ENCODE measurements at places on chromosomes 3 and 15.

- DNase-seq: no peak
Measured at GRCh38 chr3:34207002-34207401, 408.6 kb downstream of the PDCD6IP start.

GRCh38 chr3:71276531-71276930, 307.0 kb downstream of the FOXP1 start:
- DNase-seq: no peak

GRCh38 chr3:21392526-21392925, 358.5 kb downstream of the ZNF385D start:
- DNase-seq: no peak

GRCh38 chr15:53324061-53324460, 435.4 kb downstream of the WDR72 start:
- DNase-seq: no peak

GRCh38 chr3:117003501-117003900, 293.9 kb downstream of the TUSC7 start:
- DNase-seq: no peak

GRCh38 chr3:189529468-189529867, 101.7 kb upstream of the TP63 start:
- DNase-seq: no peak

DNA sequence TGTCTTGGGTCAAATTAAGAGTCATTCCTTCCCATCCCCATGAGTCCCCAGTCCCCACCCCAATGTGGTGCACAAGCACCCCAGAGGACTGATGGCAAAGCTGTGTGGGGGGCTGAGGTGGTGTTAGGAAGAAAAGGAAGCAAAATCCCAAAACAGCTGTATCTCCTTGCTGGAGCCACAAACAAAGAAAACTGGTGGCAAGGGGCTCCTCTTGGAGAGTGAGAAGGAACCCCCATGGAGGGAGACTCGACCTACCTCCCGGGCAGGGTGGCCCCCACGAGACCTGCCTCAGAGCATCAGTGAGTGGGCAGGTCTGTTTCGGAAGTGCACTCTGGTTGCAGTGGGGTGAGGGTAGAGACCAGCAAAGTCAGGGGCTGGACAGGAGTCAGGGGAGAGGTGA, 29.2 kb downstream of the PRR23E start:
- DNase-seq: no peak

DNA sequence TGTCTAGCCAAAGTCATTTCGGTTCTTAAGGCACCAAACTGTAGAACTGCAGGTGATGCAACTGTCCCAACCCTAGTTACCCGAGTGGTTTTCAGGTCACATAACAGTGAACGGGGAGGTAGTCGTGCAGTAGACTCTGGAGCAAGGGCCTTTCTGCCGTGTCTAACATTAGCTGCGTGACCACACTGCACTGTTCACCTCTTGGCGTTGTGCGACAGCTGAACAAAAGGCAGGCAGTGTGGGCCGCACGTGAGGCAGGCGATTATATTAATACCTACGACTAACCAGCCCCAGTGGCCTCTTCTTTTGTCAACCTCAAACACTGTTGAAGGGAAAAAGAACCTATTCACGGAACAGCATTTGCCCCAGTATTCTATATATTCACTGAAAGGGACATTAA, 2.8 kb downstream of the LRRN1 start:
- no peak for DNase-seq

DNA sequence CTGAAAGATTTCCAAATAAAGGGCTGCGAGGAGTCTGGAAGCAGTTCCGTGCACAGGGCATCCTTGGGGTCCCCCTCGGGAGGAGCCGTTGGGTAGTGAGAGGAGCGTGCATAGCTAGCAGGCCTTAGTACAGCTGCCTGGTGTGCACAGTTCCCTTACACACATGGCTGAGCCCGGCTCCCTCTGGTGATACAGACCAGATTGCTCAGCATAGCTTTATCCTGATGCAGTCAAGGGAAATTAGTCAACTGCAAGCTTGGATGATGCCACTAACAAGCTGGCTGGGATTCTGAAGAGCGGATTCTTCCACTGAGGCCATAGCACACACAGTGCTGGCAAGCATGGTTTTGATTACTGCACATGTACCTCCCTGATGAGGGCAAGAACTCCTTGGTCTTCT, 349.4 kb downstream of the LRTM1 start:
- DNase-seq: no peak

DNA sequence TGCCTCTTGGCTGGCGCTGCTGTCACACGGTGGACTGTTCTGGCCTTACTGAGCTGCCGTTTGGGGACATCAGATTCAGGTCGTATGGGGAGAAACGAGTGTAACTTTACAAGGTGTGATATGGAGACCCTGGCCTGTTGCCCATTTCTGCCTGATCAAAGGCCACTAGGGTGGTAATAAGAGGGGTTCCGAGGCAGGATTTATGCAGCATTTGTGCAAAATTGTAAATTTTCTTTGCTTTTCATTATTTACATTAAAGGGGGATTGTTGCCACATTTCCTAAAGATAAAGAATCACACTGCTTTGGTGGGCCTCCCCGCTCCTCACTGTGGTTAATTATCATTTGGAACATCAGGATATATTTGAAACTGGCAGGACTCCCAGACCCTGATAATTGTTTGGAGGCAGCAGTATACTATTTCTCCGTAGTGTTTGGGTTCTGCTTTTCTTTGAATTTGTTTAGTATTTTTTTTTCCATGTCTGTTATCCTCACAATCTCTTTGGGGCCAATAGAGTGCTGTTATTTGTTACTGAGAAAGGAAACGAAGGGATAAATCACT, 891 bp downstream of the NXPE3 start:
- no peak for DNase-seq

DNA sequence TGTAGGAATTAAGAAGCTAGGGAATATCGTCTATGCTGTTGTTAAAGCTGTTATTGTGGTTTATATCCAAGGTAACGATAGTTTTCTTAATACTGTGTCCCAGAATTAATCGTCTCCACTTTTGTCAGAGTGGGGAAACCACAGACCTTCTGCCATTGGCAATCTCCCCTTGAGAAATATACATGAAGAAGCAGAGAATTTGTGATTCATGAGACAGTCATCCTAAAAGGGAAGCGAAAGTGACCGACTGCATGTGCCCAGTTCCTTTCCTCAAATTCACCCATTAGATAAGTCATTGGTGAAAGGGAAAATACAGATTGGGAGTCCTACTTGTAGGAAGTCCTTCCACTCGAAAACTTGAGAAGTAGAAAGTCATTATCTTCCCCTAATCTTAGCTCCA, 26.6 kb downstream of the DIPK2A start:
- no peak for DNase-seq

DNA sequence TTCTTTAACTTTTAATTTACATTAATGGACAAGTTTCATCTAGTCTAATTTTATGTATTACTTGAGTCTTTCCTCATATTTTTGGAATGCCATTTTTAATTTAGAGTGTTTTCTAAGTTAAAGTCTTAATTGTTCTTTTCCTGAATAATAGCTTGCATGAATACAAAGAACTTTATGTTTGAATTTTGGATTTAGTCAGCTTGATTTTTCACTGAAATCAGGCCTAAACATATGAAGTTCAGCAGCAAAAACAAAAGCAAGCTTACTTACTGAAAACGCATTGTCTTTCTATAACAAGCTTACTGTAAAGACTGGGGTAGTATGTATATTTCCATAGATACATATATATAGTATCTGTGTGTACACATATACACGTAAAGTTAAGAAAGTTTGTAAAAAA, 126.0 kb downstream of the ZBTB20 start:
- DNase-seq: no peak

GRCh38 chr3:188780193-188781147, 391.3 kb upstream of the TPRG1 start:
- DNase-seq: no peak

All from K562 (cell line).